ENCODE measurements at places on chromosomes 13 and 19. TPM values are rescaled to one million over a fixed set of nuclear protein-coding genes. Genes with fewer than 3 reads are reported as not detected.

Gene ZNF69
- 3.0 TPM for total RNA-seq

Gene CEACAM18
- total RNA-seq, result not detected

Gene FOSB
- 2.8 TPM for total RNA-seq

Gene METTL21C
- total RNA-seq, result not detected

Gene PTH2
- total RNA-seq, result not detected

Gene ADGRE3
- total RNA-seq, result not detected

Gene FXYD1
- not detected for total RNA-seq

Gene SLC10A2
- not detected for total RNA-seq

Gene KLF1
- 0.84 TPM for total RNA-seq

Gene TDRD3
- 17.5 TPM for total RNA-seq

Gene MBD3L3
- not detected for total RNA-seq

Gene TMEM190
- total RNA-seq, result not detected

Gene ZNF433
- total RNA-seq, result 0.65 TPM

Gene CPB2
- total RNA-seq, result not detected

Gene HSD17B14
- total RNA-seq, result 0.27 TPM

Gene ELF1
- 69.4 TPM for total RNA-seq

Gene AMER2
- total RNA-seq, result not detected

Gene ZIC2
- not detected for total RNA-seq

Gene PLEKHF1
- total RNA-seq, result 20.9 TPM

Gene OR7C1
- total RNA-seq, result not detected

Gene NEK5
- not detected for total RNA-seq

Gene ACP5
- total RNA-seq, result 2.5 TPM

Gene DLL3
- 1.6 TPM for total RNA-seq

Gene ZNF729
- total RNA-seq, result not detected

Gene MUC16
- total RNA-seq, result not detected

Gene RFPL4AL1
- total RNA-seq, result not detected

Gene ATXN8OS
- total RNA-seq, result not detected

Gene CEACAM5
- not detected for total RNA-seq

Gene SH2D3A
- 18.1 TPM for total RNA-seq

Gene KLK15
- total RNA-seq, result not detected

Gene TTC9B
- not detected for total RNA-seq

Gene DNAJC15
- 13.1 TPM for total RNA-seq

Gene CD33
- 0.13 TPM for total RNA-seq

Gene UGGT2
- total RNA-seq, result not detected

Gene TEKTIP1
- total RNA-seq, result 0.78 TPM

Gene DIAPH3
- 18.8 TPM for total RNA-seq

Gene MAP1S
- 69.5 TPM for total RNA-seq

Gene ZNF682
- total RNA-seq, result 10.2 TPM

Gene PROZ
- not detected for total RNA-seq

Gene KLK3
- not detected for total RNA-seq

Gene ZNF726
- total RNA-seq, result 15.4 TPM

Gene ZNF780B
- total RNA-seq, result 15.6 TPM

Gene SAMD1
- 95.0 TPM for total RNA-seq

Gene FFAR3
- 0.42 TPM for total RNA-seq

Gene FPR3
- total RNA-seq, result not detected

Gene KIR2DL3
- total RNA-seq, result 0.57 TPM

Measured in activated CD8-positive, alpha-beta memory T cell treated with anti-CD3 and anti-CD28 coated beads for 36 hours (primary cell).